Renal pelvis (tissue), 12 donors: ENCODE measurements at places on chromosomes 16 and 17. TPM values are rescaled to one million over a fixed set of nuclear protein-coding genes. Genes with fewer than 3 reads are reported as not detected.
A peak's percentile ranks its signal among the peaks of the same experiment; 100 is the strongest.

- DNase-seq = no peak
These were observed 37.0 kb upstream of the ZNF750 start for GRCh38 chr17:82876602-82877379.

The SOX15 gene
- polyA plus RNA-seq = 3.8 TPM

- no peak for DNase-seq
These were observed 46.6 kb upstream of the CMIP start for GRCh38 chr16:81397879-81398520.

- DNase-seq = no peak
These were observed 99.4 kb upstream of the CHMP6 start for GRCh38 chr17:80892019-80892855.

The GALR2 gene
- polyA plus RNA-seq = 0.87 TPM

The LITAFD gene
- not detected for polyA plus RNA-seq

- DNase-seq = no peak
These were observed 72.1 kb downstream of the PDPK1 start for GRCh38 chr16:2609827-2610470.

DNA sequence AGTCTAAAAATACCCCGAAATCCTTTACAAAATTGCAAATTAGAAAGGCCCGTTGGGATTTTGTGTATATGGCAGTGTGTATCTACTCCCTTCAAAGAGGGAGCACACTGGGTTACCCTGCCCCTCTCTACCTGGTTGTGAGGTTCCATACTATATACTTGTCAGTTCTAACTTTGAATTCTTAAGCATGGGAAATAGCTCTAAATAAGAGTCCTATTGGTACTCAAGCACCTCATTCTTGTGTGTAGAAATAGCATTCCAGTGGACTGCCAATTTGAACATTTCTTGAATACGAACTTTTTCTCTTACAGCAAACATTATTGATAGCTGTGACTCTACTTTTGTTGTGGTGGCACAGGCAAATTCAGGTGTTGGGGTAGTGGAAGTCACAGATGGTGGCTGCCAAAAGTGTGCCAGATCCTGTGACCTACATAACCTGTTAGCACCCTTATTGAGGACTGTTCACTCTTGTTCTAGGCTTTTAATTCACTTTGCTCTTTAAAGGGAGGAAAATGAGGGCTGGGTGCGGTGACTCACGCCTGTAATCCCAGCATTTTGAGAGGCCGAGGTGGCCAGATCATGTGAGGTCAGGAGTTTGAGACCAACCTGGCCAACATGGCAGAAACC is 16.1 kb downstream of the ESRP2 start:
- no peak for DNase-seq

DNA sequence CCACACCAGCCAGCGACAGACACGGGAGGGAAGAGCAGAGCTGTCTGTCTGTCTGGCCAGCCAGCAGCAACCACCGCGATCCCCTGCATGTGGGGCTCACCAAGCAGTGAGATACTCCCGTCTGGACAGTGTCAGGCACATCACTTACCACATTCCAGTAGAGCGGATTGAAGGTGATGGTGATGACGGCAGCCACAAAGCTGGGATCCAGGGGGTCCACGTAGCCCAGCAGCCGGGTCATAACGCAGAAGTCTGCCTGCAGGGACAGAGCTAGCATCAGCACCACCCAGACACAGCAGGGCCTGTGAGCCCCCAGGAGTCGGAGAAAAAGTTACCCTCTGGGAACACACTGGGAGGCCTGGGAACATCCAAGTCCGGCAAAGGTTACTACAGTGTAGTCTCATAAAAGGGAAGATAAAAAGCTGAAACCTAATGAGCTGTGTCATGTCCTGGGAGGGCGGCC is 14.7 kb downstream of the PEMT start:
- peak; percentile 63 for DNase-seq

The C17orf67 gene
- polyA plus RNA-seq = 2.0 TPM
